ENCODE measurements at places on chromosomes 12 and 14.
A peak's percentile ranks its signal among the peaks of the same experiment; 100 is the strongest.

- DNase-seq = peak; percentile 89
These were observed 40.0 kb upstream of the CAPRIN2 start for GRCh38 chr12:30794591-30795409.

- no peak for DNase-seq
These were observed 60.1 kb downstream of the LRIG3 start for GRCh38 chr12:58860056-58860787.

- no peak for DNase-seq
These were observed 47.5 kb downstream of the ZNF664 start for GRCh38 chr12:124020514-124020949.

- DNase-seq = peak; percentile 84
These were observed 113.3 kb downstream of the FOXN3 start for GRCh38 chr14:89303456-89304435.

DNA sequence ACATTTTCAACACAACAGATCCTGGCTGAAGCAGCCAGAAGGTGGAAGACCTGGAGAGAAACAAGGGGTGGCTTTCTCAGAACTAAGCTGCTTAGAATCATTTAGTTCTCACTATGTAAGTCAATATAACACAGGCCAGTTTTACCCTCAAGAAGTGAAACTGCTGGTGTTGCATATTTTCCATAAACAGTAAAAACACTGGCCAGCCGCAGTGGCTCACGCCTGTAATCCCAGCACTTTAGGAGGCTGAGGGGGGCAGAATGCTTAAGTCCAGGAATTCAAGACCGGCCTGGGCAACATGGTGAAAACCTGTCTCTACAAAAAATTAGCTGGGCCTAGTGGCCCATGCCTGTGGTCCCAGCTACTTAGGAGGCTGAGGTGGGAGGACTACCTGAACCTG, 11.6 kb downstream of the STX2 start:
- DNase-seq = no peak

DNA sequence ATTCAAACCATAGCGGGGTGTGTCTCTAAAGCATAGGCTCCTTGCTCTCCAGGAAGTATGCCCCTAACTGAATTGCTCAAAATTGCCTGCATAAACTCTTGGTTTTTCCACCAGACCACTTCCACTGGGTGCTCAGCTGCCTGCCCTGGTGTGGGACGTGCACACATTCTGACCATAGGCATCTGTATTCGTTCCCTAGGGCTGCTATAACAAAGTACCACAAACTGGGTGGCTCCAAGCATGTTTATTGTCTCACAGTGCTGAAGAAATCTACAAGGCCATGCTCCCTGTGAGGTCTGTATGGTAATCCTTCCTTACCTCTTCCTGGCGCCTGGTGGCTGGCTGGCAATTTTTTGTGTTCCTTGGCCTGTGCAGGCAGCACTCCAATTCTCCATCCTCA, 16.4 kb upstream of the GALNT6 start:
- DNase-seq = no peak

DNA sequence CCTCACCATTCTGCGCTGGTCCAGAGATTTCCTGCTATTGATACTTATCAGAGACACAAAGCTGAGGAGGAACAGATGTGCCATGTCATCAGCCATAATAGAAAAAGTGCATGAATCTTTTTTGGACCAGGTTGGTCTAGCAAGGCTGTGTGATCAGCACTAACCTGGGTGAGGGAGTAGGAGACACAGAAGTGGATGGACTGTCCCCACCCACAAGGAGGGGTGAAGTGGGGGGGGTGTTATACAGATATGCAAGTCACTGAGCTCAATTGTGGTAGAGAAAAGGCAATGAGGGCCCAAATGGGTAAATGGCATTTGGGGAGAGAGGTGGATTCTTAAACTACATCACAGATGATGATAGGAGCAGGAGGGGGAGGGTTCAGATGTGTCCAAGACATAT, 123.0 kb downstream of the SAMD4A start:
- DNase-seq = no peak

- no peak for DNase-seq
These were observed 59.8 kb downstream of the CNTN1 start for GRCh38 chr12:40752011-40752410.

DNA sequence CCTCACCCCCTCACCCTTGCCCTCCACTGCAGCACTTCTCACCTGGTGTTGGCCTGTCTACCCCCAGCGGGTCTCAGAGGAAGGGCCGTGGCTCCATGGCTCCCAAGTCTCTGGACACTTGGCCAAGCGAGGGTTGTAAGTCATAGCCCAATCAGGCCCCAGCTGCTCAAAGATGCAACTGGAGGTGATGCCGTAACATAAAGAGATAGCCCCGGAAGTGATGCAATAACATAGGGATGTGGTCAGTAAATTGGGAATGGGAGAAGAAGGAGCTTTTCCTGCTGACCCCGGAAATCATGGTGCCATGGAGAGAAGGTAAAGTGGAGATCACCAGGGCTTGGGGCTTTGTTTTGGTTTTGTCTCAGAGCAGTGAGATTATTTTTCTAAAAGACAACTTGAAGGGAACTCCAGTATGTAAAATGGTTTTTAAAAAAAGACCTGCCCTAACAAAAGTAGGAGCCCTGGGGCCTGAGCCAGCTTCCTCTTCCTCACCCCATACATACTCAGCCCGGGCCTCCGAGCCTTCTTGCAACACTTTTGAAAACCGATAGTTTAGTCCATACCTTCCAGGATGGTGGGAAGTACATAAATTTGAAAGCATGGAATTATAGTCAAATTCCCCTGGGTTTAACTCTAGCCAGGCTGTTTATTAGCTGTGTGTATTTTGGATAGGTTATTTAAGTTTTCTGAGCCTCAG, 212.5 kb downstream of the CRADD start:
- DNase-seq = no peak

GRCh38 chr14:56156096-56156495, 37.9 kb downstream of the PELI2 start:
- DNase-seq = no peak

DNA sequence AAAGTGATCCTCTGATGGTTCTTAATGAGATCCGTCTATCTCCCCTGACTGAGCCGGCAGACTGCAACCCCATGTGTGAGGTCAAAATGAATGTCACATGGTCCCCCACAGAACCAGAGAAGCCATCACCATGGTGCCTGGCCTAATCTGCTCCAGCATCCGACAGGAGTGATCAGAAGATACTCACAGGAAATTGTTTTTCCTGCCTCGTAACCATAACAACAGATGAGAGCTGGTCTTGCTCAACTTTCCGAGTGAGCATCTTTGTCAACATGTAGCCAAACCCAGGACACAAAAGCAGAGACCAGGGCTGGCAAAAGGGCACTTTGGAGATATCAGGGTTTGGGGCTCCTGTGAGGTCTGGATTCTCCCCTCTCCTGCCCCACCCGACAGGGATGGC, 72.1 kb upstream of the C14orf180 start:
- DNase-seq = no peak

GRCh38 chr12:129791396-129791795, 112.4 kb downstream of the TMEM132D start:
- DNase-seq = no peak

DNA sequence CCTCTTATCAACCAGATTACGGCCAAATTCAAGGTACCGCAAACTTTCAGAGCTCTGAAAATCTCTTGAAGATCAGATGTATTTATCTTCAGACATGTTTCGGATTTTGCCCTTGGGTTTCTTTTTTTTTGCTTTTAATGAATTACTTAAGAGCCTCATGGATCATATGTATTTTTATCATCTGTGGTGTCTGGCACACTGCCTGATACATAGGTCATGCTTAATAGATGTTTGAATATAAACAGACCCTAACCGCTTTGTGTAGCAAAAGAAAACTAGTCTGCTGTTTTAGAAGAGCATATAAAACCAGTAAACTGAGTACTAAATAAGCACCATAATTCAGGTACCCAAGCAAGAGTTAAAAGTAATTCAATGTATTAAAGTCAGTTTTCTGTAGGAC, 20.1 kb upstream of the TBK1 start:
- no peak for DNase-seq

- peak; percentile 81 for DNase-seq
These were observed 32.1 kb downstream of the CMKLR1 start for GRCh38 chr12:108307006-108307405.

DNA sequence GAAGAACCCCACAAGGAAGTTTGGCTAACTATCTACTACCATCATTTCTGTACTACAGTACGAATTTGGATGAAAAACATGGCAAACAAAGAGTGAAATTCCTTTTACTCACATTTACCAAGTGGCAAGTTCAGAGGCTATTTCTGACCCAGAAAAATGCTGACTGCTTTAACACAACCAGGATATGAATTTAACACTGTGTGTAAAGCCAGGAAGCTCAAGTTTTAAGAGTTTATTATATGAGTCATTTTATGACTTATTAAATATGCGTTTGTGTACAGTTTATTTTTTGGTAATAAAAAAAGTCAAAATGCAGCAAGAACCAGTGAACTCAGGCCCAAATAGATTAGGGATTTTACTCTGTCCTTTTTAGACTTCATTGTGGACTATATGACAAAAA, 58.4 kb upstream of the STAC3 start:
- DNase-seq = no peak

DNA sequence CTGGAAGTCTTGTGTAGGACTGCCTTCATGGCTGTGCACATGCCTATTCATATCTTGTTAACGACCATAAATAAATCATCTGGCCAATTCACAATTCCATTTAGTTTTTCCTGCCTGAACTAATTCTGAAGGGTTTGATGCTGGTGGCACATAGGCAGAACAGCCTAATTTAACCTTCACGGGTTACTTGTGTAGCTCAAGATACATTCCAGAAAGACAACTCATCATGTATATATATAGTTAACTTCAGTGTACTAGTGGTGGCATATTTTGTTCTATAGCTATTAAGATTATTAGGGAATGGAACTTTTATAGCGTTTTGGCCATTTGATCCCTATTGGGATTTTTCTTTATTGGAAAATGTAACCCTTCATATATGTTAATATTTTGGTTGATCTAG, 31.4 kb downstream of the CFAP54 start:
- DNase-seq = no peak

- no peak for DNase-seq
These were observed 84.1 kb downstream of the CACNA1C start for GRCh38 chr12:2136901-2137300.

DNA sequence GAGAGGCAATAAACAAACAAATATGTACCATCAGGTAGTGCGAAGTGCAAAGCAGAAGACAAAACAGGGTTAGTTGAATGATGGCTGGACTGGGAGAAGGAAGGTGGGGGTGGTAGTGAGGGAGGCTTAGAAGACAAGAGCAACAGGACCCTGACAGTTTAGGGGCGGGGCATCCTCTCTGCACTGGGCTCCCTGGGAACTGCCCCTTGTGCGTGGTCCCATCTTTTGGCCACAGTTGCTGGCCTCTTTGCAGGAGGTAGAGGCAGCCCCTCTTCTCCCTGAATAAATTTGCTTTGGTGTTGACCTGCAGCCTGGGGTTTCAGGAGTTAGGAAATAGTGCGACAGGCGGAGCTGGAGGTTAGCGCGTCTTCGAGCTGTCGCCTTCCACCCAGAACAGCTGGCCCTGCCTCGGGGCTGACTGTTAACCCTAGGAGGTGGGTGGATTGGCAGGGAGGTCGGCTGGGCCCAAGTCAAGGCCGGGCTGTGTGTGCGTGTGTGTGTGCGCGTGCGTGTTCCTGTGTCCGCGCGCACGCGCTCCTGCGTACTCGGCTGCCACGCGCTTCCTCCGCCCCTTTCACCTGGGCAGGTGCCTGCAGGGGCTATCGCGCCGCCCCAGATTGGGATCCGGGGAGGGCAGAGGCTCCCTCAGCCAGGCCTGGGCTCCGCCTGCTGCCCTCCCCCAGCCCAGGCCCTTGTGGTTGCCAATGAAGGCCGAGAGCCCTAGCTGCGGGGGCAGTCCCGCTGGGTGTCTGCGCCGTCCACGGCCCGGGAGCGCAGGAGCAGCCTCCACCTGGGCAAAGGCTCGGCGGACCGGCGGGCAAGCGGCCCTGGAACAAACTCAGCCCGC, 180.8 kb downstream of the ADCK1 start:
- DNase-seq = no peak

GRCh38 chr12:119014368-119014767, 33.0 kb downstream of the SRRM4 start:
- no peak for DNase-seq

GRCh38 chr12:88600272-88600671, 20.0 kb upstream of the KITLG start:
- DNase-seq = no peak

GRCh38 chr12:108845696-108846095, 11.7 kb downstream of the SSH1 start:
- no peak for DNase-seq

DNA sequence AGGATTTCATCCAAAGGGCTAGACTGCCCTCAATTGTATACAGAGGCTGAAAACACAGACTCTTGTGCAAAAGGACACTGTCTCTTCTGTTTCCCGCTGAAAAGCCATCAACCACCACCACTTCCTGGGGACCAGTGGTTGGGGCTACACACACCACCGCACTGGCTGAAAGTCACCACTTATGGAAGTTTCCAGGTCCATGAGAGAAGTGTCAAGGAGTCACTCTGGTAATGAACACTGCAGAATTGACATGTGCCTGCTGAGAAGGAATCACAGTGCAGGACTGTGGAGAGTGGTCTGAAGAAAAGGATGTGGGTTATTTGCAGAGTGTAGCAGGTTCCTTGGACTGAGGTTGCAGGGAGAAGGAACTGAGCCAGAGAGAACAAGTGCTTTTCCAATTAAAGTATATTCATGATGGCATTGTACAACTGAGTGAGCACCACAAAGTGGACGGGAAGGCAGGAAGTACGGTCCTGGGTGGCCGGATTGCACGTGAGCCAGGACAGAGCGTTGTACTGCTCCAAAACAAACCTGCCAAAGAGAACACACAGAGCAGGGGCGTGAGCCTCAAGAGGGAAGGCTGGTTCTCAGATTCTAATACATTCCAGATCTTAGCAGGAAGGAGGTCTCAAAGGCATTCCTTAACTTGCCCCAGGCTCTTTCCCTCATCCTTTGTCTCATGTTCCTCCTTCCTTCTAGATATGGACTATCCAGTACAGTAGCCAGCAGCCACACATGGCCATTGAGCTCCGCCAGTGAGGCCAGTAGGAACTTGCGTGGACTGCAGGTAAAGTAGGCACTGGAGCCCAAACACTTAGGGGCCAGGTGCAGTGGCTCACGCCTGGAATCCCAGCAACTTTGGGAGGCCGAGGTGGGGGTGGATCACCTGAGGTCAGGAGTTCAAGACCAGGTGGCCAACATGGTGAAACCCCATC, 316.4 kb downstream of the MED13L start:
- no peak for DNase-seq

GRCh38 chr12:87828382-87828973, 200.7 kb downstream of the C12orf50 start:
- DNase-seq = no peak

DNA sequence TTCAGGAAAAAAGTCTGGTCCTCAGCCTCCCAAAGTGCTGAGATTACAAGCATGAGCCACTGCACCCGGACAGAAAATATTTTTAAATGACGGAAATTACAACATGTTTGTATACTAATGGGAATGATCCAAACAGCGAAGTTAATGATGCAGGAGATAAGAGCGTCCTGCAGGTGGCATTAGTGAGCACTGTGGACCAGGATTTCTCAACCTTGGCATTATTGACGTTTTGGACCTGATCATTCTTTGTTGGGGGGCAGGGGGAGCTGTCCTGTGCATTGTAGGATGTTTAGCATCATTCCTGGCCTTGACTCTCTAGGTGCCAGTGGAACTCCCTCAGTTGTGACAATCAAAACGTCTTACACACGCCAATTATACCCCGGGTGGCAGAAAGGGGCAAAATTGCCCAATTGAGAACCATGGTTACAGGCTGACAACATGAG, 34.1 kb downstream of the SCFD1 start:
- no peak for DNase-seq

- DNase-seq = no peak
These were observed 233.3 kb upstream of the PPFIA2 start for GRCh38 chr12:81992461-81992860.

- DNase-seq = no peak
These were observed 70.2 kb upstream of the SLC38A2 start for GRCh38 chr12:46442738-46443137.
